Activated CD4-positive, CD25-positive, alpha-beta regulatory T cell (primary cell): ENCODE measurements at places on chromosomes 2 and 18.
A peak's percentile ranks its signal among the peaks of the same experiment; 100 is the strongest.

DNA sequence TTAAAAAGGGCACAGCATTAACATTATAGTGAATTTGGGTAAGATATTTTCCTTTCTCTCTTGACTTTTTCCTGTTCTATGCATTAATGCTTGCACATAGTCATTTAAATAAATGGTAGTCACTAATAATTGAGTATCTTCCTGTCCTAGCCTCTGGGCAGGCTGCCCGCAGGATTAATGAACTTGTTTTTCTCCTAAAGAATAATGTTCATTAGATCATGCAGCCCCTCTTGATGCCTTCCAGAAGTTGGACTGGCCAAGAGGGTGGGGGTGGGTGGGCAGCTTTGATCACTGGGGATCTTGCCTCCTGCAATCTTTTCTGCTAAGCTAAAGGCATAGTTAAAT lies 514.5 kb upstream of the CDH2 start:
- DNase-seq = no peak

DNA sequence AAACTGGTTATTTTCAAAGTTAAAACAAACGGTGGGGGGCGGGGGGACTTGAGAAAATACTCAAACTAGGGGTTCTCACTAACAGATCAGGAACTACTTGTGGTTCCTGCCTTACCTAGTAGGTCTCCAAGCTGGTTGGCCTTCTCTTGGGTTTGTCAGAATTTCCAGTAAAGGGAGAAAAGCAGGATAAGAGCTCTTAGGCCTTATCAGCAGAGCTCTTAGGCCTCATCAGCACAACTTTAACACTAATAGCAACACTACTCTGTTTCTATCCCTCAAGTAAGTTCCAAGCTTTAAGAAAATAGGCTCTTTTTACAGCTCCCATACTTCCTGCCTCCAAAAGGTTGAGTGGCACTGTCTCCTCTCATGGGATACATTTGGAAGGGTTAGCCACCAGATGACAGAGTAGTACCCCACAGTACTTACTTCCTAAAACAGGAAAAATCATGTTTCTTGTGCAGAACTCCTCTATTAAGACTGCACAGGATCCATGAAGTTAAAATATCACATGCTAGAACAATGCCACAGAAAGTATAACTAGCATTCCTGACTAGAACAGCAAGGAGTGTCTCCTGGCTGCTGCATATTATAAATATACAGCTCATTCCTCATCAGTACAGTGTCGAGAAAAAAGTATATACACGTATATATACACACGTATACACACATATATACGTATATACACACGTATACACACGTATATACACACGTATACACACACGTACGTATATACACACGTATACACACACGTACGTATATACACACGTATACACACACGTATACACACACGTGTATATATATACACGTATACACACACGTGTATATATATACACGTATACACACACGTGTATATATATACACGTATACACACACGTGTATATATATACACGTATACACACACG lies 6.1 kb downstream of the FBXO11 start:
- DNase-seq = no peak

DNA sequence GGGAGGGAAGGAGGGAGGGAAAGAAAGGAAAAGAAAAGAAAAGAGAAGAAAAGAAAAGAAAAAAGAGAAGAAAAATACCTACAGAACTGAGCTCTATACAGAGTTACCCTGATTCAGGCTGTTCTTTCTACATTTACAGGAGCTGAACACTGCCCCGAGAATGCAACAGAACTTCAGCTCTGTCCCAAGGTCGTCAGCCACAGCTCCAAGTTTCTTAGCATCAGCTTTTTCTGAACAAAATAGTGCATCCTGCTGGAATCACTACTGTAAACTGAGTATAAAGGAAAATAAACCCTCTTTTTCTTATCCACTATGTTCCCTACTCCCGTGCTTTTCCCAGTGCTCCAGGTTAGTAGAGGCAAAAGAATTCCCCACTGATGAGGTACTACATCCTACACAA lies 4.7 kb upstream of the PPP4R1 start:
- no peak for DNase-seq

- DNase-seq = no peak
Observed at GRCh38 chr2:206790311-206790935, 25.0 kb downstream of the FASTKD2 start.

DNA sequence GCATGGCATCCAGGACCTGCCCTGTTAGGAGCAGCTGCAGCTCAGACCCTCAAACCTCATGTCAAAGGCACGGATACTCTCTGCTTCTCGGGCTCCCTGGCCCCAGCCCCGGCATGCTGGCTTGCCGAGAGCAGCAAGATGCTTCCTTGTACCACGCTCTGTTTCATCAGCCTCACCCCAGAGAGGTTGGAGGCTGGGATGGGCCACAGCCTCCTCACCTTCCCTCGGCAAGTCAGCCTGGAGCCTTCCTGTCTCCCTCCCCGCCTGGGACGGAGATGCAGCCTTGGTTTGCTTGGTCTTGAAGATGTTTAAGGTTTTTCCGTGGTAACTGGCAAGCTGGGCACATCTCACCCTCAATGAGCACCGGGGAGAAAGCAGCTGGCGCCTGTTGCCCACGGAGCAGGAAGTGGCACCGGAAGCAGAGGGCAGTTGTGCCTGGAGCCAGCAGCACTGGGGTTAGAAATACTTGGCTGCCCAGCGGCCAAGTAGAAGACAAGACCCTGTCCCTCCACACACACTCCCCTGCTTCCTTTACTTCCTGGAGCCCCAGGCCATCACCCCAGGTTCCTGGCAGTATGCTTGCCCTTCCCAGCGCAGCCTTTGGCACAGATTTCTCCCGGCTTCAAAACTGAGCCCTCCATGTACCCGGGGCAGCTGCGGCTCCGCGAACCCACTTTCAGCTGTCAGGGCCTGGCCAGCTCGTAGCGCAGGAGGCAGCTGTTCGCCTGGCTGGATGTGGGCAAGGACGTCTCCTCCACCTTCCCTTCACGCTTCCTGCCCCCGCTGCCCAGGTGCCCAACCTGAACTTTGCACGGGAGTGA lies 17.4 kb downstream of the FBLN7 start:
- no peak for DNase-seq

DNA sequence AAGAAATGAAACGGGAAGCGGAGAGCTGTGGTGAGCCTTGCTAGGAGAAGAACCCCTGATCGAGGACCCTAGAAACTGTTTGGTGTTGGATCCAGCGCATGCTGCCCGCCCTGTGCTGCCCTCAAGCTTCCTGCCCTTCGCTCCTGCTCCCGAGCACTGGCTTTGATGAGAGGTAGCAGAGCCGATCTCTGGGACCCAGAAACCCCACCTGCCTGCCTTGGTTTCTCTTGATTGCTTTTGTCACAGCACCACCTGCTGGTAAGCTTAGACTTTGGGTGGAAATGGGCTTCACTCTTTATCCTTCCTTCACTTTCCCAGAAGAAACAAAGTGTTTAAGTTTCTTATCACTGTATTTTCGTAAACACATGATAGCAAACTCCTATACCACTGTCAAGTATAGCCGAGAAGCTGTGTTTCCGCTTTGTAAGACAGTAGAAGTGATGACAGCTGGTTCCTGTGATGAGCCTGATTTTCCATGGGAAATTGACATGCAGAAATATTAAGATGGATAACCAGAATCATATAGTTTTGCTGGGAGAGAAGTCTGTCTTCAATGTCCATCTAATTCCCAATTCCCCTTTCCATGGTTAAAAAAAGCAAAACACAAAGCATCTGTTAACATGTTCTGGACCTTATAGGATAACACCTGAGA lies 267.4 kb downstream of the PHLPP1 start:
- DNase-seq = peak; percentile 26

DNA sequence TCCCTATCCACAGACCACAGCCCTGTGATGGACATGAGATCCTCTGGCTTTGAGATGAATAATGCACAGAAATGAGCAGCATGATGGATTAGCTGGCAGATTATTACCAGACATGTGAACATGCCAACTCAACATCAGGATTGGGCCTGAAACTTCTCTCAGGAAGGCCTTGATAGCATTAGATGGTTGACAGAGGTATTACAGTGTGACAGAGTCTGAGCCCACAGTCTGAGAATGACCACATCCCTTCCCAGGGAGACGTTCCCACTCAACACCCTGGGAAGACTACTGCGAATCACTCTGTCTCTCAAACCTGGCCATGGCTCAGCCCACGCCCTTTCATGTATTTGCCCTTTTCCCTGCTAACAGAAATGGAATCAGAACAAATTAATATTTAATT lies 66.9 kb downstream of the BCL11A start:
- no peak for DNase-seq

DNA sequence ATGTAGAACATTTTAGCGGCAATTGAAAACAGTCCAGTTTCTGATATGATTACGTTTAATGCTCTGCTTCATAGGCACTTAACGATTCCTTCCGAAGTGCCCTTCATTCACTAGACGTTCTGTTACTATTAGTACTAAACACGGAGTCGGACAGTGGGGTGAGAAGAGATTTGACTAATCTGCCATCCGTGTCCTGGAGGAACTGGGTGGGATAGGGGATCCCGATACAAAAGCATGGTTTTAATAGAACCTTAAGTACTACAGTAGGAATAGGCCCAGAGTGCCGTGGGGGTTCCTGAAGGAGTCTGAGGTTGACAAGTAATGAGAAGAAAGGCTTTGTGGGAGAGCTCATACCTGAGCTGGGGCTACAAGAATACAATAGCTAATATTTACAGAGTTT lies 631 bp downstream of the MORN2 start:
- DNase-seq = no peak

DNA sequence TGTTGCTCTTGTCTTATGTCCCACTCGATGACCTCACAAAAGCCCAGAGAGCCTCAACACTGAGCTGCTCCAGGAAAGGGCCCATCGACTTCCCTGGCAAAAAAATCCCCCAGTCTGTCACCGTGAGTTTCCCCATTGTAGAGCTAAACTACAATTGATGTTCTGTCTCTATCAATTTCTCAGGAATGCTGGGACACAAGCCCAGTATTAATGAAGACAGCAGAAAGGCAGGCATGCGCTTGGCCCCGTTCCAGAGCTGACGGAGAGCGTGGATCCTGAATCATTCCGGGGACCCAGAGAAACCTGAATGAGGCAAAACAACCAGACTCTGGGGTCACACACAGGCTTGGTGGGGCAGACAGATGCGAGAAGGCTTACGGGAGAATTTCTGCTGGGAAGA lies 146.9 kb downstream of the TTC32 start:
- no peak for DNase-seq

- no peak for DNase-seq
Observed at GRCh38 chr2:48482313-48482712, 47.6 kb upstream of the STON1 start.

DNA sequence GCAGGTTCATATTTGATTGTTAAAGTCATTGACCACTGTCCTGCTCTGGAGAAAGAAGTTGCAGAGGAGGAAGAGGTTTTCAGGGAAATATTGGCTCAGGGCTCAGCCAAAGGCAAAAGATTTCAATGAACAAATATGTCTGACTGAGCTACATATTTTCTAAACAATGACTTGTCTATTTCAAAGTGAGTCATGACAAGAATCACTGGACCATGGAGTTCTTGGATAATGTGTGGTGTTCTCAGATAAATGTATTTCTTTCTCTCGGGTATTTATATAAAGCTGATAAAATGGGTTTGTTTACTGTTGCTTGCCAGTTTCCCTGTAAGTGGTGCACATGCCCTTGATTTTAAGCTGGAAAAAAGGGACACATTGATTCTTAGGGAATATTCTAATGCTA lies 34.3 kb upstream of the RMP24 start:
- no peak for DNase-seq

DNA sequence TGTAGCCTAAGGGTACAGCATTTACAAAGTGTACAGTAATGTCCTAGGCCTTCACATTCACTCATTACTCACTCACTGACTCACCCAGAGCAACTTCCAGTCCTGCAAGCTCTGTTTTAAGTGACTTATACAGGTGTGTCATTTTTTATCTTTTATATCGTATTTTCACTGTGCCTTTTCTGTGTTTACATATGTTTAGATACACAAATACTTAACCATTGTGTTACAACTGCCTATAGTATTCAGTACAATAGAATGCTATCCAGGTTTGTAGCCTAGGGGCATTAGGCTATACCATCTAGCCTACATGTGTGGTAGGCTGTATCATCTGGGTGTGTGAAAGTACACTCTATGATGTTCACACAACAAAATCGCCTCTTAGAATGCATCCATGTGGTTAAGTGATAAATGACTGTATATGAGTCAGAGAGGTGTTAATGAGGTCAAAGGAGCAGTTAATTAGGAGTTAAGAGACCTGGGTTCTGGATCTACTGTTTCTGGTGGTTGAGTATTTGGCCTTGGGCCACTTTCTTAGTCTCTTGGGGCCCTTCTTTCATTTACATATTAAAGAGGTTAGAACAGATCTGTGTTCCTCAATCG lies 149.1 kb downstream of the GREB1L start:
- DNase-seq = no peak

DNA sequence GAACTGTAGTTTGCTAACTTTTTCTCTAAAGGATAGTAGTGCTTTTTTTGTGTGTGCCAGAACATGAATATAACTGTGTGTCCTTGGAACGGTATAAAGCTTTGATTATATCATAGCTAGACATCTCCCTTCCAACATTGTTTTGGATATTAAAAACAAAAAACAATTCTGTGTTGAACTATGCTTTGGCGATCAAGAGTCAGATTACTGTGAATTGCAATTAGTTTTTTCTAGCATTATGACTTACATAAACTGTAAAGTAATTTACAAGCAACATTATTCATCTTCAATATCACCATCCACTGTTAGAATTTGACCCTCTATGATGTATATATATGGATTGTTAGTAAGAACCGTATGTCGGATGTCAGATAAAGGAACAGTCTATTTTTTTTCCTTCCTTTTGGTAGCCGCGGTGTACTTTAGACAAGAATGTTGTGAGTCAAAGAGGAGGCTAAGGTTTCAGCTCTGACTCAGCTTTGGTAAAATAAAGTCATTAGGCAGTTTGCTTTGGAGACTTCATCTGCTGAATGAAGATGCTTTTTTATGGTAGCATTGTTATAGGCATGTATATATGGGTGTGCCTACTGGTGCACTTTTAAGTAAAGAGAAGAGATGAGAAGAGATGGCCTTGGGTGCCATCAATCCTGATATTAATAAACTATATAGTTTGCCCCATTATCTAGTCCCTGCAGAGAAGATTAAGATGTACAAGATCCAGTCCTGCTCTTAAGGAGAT lies 76.4 kb downstream of the LTBP1 start:
- DNase-seq = no peak

DNA sequence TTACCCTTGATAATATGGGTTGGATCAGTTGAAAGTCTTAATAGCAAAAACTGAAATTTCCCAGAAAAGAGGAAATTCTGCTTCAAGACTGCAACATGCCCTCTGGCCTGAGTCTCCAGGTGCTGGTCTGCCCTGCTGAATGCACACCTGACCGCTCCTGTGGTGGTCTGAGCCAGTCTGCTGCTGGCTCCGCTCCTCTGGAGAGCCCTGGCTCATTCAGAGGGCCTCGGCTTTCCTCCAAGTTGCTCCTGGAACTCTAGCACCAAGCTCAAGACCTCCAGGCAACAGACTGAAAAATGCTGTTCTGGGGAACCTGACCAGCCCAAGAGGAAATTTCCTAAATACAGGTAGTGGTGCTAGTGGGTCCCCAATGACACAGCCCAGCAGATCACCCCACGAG lies 64.8 kb downstream of the DIPK1C start:
- DNase-seq = no peak

DNA sequence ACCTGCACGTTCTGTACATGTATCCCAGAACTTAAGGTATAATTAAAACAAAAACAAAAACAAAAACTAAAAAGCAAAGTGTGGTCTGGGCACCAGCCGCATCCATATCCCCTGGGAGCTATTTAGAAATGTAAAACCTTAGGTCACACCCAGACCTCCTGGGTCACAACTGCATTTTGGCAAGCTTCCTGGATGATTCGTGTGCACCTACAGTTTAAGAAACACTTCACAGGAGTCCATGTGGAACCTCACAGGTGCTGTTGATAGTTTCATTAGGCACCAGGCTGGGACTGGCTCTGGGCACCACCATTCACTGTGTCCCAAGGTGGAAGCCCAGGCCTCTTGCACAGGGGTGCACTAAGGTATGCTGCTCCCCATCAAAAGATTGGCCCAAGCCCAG lies 103.6 kb upstream of the BOD1L2 start:
- DNase-seq = no peak
